GM12865 (cell line): ENCODE measurements at places on chromosomes 2 and 18.

DNA sequence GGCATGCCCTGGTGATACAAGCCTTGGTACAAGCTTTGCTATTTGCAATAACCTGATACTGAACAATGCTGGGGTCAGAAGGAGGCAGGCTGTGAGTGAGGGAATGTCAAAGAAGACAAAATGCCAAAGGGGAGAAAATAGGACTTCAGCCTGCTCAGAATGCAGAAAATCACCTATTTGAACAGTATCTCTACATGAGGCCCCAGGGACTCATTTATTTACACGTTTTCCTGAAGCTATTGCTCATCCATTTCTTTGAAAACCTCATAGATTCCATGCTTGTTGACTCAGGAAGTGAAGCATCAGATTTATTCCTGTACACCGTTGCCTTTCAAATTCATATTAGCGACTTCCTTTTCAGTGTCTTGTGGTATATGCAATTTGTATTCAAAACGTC is 69.4 kb upstream of the CBLN2 start:
- no peak for DNase-seq

- peak; percentile 48 for DNase-seq
Measured at GRCh38 chr2:75241696-75242095, 42.4 kb upstream of the TACR1 start.

GRCh38 chr2:16623031-16623430 is 42.6 kb downstream of the CYRIA start:
- no peak for DNase-seq

DNA sequence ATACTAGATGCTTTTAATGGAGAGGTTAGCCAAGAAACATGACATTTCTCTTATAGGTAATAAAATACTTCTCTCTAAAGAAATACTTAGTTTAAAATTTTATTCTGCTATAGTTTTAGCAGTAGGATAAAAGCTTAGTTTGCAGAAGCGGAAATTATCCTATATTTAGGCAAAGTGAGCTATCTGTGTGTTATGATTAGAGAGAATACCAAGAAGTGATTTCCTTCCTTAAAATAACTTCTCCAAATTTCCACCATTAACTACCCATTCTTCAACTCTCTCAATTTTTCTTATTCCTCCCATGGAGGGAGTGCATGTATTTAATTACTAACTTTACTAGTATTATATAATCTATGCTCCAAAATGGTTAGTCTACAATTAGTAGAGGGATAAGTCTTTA is 15.8 kb upstream of the IL1RL1 start:
- no peak for DNase-seq

GRCh38 chr2:102355526-102356380 is at the start of gene IL18R1:
TSS of gene IL18R1 (plus strand) at chr2:102355796. CDS start at chr2:102362661, 6,865 bp downstream.
- peak; percentile 88 for DNase-seq

GRCh38 chr2:66497431-66498288 is 62.7 kb downstream of the MEIS1 start:
- no peak for DNase-seq

GRCh38 chr18:47274961-47275360 is 23.5 kb upstream of the SKOR2 start:
- no peak for DNase-seq

- peak; percentile 43 for DNase-seq
Measured at GRCh38 chr2:12106440-12107080, 360.1 kb downstream of the LPIN1 start.

GRCh38 chr2:42572297-42573081 is 4.1 kb downstream of the MTA3 start:
- DNase-seq = no peak

DNA sequence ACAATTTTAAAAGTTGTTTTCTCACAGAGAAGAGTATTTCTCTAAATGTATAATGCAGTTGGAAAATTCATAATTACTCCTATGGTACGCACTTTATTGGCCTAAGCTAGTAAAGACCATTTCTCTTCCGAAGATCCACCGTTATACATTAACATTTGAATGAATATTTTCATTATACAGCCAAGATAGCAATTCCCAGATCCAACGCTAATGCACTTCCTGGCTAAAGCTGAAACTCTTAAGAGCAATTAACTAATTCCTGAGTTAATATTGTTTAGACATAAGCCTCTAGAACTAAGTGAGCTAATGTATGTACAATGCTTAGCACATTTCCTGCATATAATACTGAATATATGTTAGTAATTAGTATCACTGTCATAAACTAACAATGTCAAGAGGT is 56.2 kb downstream of the PDK1 start:
- no peak for DNase-seq
